GM04503 (cell line): ENCODE measurements at places on chromosomes 6 and 20.

DNA sequence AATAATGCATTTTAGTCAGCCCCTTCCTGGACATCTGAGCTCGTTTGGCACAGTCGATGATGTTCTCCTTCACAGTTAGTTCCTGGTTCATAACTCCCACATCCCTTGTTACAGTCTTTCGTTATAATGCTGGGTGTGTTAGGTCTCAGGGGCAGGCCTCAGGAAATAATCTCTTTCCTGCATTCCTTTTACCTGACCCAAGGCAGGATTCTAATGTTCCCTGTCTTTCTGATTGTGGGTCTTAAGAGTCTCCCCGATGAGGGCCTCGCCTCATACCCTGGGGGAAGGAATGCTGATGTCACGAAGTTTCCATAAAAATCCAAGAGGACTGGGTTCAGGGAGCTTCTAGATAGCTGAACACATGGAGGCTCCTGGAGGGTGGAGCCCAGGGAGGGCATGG is 104.0 kb upstream of the CARMIL1 start:
- no peak for DNase-seq

- DNase-seq: no peak
Measured at GRCh38 chr20:33132513-33133372, 35.2 kb upstream of the BPIFA2 start.

DNA sequence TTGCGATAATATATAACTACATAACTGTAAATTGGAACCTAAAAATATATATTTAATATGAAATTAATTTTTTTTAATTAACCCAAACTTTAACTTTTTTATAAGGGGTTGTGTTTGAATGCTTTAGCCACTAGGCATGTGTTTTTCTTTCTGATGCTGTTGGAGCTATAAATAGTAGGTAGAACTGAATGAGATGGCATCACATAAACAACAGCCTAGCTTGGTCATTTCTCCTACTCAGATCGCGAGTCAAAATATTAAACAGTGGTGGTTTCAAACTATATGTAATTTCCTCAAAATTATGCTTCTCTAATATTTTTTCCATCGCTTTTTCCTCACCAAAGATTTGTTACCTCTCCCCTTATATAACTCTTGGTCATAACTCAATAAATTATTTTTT is 243.2 kb downstream of the ARID1B start:
- DNase-seq: no peak

DNA sequence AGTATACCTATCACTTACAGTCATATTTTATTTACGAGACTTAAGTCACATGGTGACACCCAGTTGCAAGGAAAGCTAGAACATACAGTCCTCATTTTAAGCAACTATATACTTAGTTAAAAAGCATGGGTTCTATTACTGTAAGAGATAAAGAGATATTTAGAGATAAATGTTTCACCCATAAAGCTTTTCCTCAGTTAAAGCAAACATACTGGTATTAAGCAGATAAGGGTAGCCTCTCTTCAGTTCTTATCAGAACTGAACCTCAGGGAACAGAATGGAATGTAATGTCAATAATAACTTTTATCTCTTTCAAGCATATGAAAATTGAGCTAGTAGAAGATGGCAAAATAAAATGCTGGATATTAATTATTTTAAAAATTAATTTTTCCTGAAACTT is 9.9 kb upstream of the ASCC3 start:
- DNase-seq: no peak

- no peak for DNase-seq
Measured at GRCh38 chr20:46683939-46684750, 5.1 kb downstream of the TP53RK start.

GRCh38 chr6:135710042-135710441 is 141.5 kb upstream of the PDE7B start:
- DNase-seq: no peak

- DNase-seq: no peak
Measured at GRCh38 chr6:77686931-77687330, 34.1 kb downstream of the MEI4 start.

GRCh38 chr6:91669154-91669870 is 1082.4 kb upstream of the MAP3K7 start:
- DNase-seq: no peak

DNA sequence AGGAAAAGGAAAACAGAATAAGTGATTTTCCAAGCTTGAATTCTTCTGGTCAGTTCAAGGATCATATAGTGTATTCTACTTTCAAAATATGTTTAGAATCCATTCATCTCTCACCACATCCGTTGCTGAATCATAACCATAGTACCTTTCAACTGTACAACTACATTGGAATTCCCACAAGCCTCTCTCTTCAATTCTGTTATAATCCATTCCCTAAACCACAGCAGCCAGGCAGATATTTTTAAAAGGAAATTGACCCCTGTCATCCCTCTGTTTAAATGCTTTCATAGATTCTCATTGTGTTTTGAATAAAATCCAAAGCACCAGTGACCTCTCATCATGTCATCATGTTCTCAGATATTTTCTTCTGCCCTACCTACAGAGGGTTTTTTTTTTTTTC is 412.7 kb downstream of the GRIK2 start:
- DNase-seq: peak; percentile 61

DNA sequence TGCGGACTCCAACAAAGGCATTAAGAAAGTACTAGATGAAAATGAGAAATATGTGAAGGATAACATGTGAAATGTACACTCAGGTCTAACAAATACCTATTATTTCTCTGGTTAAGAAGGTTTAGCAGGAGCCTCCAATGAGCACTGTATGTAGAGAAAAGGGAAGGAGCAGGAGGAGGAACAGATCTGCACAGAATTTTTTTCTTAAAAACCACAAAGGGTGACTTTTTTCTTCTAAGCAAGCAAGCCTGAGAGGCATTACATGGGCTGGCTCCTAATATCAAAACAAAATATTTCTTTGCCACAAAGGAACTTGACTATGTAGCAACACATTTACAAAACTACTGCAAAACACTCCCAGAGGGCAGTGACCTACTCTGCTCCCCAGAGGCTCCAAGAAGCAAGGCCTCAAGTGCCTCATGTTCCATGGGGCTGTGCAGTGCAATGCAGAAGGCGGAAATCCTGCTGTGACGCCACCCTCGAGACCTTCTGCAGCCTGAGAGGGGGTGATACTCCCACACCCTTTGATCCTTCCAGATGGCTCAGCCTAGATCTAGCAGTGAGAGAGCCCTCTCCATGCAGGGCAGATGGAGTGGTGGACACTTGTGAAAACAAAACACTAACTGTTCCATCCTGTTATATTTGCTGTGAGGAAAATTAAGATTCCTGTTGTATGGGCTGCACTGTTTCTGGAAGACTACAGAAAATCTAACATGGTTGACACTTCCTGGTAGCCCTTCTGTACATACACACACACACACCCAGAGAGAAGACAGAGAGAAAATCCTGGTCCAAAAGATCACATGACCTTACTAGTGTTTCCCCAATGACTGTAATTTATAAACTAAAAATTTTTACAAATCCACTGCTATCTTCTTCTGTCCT is 36.0 kb upstream of the SMIM29 start:
- DNase-seq: peak; percentile 67

DNA sequence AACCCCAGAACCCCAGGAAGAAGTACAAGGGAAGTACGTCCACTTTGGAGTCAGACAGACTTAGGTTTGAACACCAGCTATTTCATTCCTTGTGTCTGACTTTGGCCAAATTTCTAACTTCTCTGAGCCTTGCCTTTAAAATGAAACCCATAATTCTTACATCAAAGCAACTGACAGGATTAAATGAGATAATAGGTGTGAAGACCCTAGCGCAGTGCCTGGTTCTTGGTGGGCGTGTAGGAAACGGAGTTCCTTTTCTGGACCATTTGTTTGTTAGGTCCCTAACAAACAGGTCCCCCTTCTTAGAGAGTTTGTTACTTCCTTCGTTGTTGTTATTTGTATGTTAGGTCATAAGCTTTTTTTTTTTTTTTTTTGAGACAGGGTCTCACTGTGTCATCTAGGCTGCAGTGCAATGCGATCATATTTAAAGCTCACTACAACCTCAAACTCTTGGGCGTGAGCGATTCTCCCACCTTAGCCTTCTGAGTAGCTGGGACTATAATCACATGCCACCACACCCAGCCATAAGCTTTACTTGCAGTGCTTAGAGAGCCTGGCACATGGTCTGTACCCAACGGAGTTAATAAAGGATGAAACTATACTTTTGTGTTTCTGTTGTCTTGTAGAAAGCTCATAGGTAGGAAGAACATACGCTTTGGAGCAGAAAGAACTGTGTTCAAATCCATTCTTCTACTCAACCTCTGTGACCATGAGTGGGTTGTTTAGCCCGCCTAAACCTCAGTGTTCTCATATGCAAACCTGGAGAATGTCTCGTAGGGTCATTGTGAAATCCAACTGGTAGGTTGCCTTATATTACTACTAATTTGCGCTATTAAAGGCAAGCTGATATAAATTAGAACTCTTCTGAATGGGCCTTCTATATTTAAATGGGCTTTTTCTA is 21.8 kb upstream of the MROH8 start:
- DNase-seq: no peak
